Endothelial cell (in vitro differentiated cells): ENCODE measurements at places on chromosomes 7 and 10. TPM values are rescaled to one million over a fixed set of nuclear protein-coding genes. Genes with fewer than 3 reads are reported as not detected.

DNA sequence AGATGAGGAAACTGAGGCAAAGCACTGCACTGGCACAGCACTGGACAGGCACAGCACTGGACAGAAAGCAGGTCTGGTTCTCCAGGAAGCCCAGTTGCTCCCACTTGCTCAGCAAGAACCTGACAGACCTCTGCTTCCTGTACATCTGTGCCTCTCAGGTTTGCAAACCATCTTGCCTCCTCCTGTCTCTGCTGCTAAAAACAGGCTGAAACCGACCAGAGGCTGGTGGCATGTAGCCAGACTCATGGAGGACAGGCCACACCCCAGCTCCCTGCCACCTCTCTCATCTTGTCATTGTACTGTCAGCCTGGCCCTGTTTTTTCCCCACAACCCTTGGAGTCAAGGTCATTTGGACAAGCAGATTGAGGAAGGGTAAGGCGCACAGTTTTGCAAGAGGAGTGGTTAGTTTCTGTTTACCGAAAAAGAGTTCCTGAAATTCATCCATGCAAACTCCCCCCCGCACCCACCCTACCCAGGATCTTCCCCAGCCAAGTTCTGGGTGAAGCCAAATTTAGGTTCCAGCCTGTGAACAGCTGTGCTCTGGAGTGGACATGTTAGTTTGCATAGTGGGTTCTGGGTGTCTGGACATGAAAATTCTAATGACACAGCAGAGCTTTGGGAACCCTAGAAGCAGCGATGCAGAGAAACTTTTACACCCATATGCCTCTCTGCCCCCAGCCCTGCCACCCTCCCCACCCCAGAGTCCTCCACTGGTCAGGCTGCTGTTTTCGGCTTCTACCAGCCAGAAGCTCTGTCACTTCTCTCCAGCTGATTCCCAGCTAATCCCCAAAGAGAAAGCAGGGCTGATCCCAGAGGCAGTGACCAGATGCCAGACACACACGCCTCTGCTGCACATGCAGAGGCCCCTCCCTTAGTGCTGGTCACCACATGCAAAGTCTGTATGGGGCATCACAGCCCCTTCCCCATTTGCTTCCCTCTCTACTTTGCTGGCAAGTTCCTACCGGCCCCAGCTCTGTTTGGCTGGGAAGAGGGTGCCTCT lies 8.5 kb upstream of the C10orf105 start:
- H3K36me3 ChIP-seq: peaks cover 4% of the 10 kb centered on the region
- no peak overlapping the region for H3K4me3 ChIP-seq
- H3K27ac ChIP-seq: no peak overlapping the region
- peaks cover 20% of the 10 kb centered on the region for H3K4me1 ChIP-seq

NKX2-3 gene
- total RNA-seq: 0.82 TPM

- peaks cover 3% of the 10 kb centered on the region for H3K27me3 ChIP-seq
- no peaks in the 10 kb centered on the region for H3K36me3 ChIP-seq
- no peak for DNase-seq
- peaks cover 21% of the 10 kb centered on the region for H3K4me1 ChIP-seq
- H3K4me3 ChIP-seq: no peak overlapping the region
These were observed 485.5 kb downstream of the LRMDA start for GRCh38 chr10:75916906-75917305.

CHN2 gene
- total RNA-seq: 3.4 TPM

DNA sequence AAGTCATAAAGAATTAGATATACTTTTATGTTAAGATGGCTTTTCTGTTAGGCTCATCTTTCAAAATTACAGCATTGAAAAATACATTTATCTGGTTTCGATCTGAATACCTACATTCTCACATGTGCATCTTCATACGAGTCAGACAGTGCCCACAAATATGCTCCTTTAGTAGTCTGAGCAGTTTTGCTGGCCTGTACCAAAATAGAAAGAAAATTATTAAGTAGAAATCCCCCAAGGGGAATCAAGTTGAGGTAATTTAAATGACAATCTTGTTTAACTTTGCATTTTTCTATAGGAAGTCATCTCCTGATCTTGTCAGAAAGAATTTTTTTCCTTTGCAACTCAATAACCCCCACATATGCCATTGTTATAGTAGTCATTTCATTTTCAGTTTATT lies 287.4 kb upstream of the SEMA3D start:
- no peaks in the 10 kb centered on the region for H3K27me3 ChIP-seq
- no peaks in the 10 kb centered on the region for H3K36me3 ChIP-seq
- H3K27ac ChIP-seq: no peak overlapping the region
- H3K4me3 ChIP-seq: no peak overlapping the region
- H3K4me1 ChIP-seq: peaks cover 2% of the 10 kb centered on the region

LIPM gene
- total RNA-seq: 0.31 TPM

IL15RA gene
- 0.97 TPM for total RNA-seq

DNA sequence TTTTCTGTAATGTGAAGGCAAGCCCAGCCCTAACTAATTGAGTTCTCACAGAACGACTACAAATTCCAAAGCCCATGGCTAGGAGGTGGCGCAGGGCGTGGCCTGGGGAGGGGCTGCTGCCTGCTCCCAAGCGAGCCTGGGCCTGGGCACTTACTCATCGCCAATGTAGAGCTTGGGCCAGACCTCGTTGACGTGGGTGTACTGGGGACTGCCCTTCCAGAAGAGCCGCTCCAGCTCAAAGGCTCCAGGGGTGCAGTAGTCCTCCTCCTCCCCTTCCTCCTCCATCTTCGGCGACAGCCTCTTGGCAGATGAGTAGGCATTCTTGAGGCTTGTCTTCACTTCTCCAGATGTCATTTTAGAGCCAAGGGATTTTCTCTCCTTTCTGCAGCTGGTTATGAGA lies 53.3 kb upstream of the SAMD8 start:
- peaks cover 6% of the 10 kb centered on the region for H3K4me1 ChIP-seq
- H3K36me3 ChIP-seq: no peaks in the 10 kb centered on the region
- DNase-seq: no peak
- no peak overlapping the region for H3K4me3 ChIP-seq
- H3K27ac ChIP-seq: no peak overlapping the region

CUZD1 gene
- 0.54 TPM for total RNA-seq

DNA sequence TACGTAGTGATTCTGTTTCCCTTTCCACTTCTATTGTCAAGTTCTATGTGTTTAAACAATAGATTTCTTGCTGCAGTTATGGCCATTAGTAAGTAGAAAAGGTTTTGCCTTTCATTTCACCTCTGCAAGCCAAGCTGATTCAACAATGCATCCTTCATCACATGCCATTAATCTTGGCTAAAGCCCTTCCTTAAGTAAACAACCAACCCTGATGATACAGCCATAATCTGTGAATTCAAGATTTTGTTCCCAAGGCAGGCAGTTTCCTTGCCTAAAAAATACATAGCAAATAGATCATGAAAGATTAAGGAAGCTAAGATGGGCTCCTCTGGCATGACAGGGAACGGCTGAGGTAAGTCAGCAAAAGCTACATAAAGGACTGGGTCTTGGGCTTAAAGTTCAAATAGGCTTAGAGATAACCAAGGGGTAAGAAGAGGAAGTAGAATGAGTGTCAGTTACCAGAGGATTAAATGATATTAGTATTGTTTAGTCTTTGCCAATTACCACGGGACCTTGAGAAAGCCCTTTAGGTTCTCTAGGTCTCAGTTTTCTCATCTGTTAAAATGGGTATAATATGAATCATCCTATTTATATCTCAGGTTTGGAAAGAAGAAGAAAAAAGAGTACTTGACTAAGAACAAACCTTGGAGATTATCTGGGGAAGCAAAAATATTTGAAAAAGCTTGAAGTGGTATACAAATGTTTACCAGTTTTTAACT lies 35.9 kb upstream of the ANK3 start:
- H3K27ac ChIP-seq: no peak overlapping the region
- H3K27me3 ChIP-seq: no peaks in the 10 kb centered on the region
- no peaks in the 10 kb centered on the region for H3K36me3 ChIP-seq
- no peak overlapping the region for H3K4me3 ChIP-seq
- no peak for DNase-seq

SPDYE9 gene
- 0.13 TPM for total RNA-seq
